Renal cortical epithelial cell (primary cell): ENCODE measurements at places on chromosomes 3 and 15.

- DNase-seq: no peak
Observed at GRCh38 chr15:86879250-86880229, 799.9 kb downstream of the AGBL1 start.

DNA sequence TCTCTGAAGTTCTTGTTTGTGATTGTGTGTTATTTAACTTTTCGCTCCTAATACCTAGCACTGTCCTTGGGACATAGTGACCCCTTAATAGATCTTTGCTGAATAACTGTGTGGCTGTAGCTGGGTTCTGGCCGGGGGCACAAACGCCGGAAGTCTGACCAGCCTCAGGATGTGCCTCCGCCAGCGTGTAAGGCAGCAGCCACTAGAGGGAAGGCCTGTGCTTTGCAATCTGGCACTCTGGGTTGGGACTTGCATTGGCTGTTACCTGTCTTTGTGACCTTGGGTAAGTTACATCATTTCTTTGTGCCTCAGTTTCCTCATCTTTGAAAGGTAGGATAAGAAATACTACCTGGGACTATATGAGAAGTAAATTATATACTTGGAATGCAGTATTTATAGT lies 158.7 kb downstream of the GHSR start:
- DNase-seq: no peak

GRCh38 chr3:117486719-117487716 lies 777.4 kb downstream of the TUSC7 start:
- no peak for DNase-seq

GRCh38 chr3:25460751-25461150 lies 32.7 kb downstream of the RARB start:
- no peak for DNase-seq

GRCh38 chr3:47158208-47158607 lies 5.7 kb downstream of the SETD2 start:
- DNase-seq: no peak

DNA sequence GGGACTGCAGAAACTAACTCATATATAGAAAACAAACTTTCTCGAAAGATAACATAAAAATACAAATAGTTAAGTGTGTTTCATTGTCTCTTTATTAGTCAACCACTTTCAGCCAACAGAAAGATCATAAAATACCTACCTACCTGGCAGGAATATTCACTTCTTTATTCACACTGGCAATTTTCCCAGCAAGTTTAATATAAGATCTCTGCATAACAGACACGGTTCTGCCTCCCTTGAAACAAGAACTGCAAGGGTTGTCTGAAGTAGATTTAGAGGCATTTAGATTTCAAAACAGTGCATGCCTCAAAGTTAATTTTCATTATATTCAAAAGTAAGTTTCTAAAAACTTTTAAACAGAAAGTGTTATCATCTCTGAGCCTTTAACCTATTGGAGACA lies 7.1 kb downstream of the NPTN start:
- peak; percentile 56 for DNase-seq

DNA sequence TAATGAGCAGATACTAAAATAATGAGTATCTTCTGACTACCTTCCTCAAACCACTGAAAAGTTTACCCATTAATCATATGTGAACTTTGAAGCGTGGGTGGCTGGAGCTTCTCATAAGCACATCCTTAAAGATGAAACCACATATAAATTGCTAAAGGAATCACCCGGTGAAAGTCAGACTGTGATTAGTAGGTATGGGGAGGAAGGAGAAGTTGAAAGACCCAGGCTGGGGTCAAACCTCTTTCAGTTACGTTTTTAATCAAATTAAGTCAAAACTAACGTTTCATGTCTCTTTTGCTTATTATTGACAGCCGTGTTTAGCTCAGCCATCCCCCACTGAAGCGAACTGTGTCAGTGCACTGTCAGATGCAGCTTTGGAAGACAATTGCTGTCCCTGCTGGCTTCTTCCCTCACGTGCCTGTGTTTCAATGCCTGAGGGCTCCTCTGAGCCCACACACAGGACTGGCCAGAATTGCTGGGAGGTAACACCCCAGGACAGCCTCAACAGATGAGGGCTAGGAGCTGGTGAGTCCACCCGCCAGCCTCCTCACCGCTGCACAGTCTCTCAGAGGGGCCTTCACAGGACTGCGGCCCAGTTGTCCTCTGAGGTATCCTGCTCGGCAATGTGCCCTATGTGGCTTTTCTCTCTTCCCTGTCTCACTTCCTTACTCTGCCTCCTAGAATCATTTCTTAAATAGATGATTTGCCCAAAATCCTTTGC lies 29.3 kb upstream of the SH3BP5 start:
- DNase-seq: peak; percentile 59

DNA sequence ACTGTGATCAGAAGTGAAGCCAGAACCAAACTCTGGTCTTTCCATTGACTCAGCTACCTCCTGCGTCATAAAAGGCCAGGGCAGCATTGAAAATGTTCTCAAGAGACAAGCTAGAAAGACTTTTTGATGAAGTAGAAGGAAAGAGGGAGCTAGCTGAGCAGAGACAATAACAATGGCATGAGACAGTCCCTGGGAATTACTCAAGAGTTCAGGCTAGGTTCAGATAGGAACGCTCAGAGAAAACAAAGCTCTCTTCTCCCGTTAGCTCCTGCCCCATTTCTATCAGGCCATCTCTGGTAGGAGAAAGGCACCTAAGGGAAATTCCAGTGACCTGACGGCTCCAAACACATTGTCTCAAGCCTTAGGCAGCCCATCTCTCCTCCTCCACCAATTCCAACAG lies 7.0 kb upstream of the OXTR start:
- peak; percentile 63 for DNase-seq

DNA sequence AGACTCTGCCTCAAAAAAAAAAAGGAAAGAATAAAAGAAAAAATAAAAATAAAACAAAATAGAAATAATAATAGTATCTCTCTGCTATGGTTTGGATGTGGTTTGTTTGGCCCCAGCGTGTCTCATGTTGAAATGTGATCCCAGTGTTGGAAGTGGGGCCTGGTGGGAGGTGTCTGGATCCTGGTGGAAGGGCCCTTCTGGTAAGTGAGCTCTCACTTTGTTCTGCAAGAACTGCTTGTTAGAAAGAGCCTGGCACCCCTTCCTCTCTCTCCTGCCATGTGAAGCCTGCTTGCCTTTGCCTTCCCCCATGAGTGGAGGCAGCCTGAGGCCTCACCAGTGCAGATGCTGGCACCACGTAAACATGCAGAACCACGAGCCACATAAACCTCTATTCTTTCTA lies 26.3 kb downstream of the TMEM44 start:
- DNase-seq: no peak

GRCh38 chr15:61337541-61337940 lies 108.4 kb upstream of the RORA start:
- no peak for DNase-seq

DNA sequence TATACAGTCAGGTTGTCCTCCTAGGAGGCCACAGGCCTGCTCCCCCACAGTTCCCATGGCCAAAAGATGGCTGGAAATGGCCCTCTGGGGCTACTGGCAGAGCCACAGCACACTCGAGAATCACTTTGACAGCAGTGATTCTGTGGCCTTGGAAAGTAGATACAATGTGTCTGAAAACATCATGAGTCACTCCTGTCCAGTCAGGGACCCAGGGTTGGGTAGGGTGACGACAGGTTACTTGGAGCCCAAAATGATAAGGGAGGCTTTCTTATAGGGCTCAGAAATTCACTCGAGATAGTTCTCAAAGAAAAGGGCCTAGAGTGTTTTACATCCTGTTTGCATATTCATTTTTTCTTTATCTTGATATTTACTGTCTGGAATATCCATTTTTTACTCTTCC lies 24.3 kb downstream of the MRPS25 start:
- DNase-seq: no peak

DNA sequence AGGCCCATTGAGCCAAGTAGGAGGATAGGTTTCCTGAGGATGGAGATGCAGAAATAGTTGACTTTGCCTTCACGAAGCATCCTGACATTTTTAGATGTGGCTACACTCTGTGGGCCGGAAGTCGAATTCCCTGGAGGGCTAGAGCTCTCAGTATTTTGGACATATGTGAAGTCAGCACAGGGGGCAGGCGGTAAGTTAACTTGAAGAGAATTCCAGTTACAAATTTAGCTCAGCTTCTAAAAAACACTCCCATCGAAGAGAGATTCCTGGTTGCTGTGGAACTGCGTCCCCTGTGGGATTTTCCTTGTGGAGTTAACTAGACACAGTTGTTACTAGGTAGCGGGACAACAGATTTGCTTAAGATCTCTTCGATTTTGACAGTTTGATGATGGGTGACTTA lies 161.9 kb upstream of the RGMA start:
- DNase-seq: no peak

DNA sequence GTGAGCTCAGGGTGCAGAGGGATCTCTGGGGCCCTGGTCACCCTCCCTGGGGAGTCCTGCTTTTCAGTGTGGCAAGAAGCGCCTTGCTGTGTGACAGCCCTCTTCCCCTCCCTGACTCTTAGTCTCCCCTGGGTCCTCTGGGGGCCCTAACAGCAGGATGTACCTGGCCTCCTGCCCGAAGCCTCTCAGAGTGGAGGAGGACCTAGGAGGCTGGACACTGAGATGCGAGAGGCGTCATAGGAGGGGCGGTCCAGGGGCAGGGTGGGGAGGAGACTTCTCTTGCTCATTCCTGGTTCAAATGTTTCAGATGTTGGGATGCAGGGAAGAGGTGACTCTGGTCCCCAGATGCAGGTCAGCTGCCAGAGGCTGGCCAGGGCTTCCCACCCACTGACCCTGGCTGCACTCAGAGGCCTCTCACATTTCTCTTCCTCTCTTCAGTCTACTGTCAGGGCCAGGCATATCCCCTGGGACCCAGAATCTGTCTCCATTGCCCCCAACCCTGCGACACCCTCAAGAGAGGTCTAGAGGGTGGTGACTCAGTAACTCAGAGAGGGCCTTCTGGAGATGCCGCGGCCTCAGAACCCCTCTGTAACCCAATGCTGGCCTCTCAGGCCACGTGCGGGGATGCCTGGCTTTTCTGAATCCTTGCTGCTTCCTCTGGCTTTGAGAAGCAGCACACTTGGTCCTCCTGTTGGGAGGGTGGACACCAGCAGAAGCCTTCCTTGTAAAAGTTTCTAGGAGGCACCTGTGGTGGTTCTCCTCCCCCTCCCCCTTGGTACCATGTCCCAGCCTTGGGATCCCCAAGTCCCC lies 25.9 kb downstream of the SNX33 start:
- DNase-seq: no peak

GRCh38 chr3:42581709-42582473 lies at the start of gene SEC22C:
SEC22C (minus strand) TSS chr3:42581967; CDS start chr3:42569046, 12,921 bp downstream.
- peak; percentile 82 for DNase-seq

DNA sequence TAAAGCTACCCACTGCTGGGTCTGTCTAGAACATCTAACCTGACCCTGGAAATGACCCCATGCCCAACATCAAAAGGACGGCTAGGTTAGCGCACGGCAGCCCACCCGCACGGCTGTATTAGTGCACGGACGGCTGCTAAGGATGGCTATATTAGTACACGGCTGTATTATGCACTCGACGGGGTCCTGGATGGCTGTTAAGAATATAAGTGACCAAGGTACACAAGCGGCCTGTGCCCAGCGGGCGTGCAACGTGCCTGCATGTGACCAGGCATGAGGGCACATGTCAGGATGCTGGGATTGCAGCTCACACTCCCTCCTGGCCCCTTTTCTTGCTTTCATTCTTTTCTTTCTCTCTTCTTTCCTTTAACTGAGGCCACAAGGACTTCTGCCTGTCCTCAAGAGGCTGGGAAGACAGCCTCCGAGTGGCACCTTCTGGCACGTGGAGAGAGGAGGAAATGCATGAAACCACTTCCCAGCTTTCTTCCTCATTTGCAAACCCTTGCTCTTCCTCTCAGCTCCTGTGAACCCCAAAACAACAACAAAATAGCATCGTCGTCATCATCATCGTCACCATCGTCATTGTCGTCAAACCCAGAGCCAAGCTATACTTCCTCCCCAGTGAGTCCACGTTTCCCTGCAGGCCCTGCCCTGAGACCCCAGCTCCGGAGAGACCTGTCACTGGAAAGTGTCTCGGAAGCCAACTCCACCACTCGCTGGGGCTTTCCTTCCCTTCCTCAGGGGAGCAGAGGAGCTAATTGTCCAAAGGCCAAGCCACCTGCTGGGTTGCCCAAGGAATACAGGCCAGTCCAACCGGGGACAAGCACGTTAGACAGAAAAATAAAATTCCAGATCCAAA lies 101.8 kb downstream of the CHSY1 start:
- no peak for DNase-seq

DNA sequence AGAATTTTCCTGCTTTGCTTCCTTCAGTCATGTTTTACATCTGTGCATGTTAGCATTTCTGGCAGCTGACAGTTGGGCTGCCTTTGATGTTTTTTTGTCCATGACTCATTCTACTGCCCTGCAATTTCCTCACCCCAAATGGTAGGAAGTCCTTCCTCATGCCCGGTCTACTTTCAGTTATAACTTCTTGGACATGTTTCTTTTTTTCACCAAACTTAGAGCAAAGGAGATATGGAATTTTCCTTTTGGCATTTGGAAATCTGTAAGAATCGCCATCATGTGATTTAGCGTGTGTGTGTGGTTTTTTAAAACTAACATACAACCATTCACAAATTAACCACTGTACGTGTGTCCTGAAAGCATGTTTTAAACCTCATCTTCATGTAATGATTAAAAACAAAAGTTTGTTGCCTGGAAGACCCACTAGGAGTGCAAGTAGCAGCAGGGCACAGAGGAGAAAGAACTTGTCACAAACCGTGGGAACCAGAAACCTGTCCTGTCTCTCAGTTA lies 430.7 kb upstream of the CFAP20DC start:
- peak; percentile 88 for DNase-seq

DNA sequence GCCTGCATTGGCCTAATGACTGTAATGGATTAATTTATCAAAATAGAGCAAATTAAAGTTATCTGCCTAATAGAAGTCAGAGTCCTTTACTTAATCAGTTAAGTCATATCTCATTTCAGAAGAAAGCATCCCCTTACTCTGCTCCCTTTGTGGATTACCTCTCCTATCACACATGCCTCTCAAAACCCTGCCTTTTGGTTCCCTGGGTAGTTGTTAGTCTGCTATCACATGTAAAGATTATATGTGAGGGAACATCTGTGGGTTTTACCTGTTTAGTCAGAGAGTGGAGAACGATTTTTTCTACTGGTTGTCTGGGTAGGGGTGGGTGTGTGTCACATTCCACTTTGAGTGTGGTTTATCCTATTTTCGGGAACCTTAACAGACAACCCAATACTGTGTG lies 16.4 kb downstream of the UBE2E2 start:
- DNase-seq: no peak

DNA sequence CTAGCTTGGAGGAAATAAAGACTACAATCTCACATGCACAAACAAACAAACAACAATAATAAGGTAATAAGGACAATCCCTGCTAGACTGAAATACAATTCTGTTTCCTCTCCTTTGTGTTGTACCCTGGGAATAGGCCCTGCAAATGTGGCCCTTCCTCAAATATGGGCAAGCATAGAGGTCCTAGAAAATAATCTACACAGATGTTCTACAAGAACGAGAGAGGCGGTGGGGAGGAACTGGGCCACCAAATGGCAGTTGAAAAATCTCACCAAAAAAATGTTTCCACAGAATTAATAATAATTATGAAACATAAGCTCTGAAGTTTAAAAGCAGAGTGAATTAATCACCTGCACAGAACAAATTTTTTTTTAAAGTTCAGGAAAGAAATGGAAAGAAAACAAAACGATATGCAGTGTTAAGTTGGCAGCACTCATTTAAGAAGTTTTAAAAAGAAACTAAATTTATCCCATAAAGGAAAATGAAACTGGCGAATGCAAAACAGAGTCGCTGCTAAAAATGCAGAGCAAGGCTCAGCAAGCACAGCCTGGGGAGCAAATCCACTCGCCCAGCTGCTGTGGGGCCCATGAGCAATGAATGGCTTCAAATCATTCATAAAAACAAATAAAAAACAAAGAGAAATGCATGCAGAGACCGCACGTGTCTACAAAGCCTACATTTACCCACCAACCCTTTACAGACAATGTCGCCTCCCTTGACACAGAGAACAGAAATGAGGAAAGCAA lies 475.4 kb downstream of the OCA2 start:
- no peak for DNase-seq
